Smooth muscle cell of the brain vasculature (primary cell): ENCODE measurements at places on chromosomes 7 and 10.

DNA sequence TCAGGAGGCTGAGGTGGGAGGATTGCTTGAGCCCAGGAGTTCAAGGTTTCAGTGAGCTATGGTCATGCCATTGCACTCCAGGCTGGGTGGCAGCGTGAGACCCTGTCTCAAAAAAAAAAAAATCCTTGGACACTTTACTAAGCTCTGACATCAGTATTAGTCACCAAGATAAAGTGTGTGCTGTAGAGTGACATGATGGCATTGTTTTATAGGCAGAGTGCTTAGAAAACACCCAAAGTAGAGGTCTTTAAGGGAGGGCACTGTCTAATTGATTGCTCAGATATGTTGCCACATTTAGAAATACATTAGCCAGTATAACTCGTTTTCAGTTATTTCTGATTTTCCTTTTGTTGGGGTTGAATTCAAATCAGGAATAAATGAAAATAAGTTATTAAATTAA, 235.9 kb downstream of the REEP3 start:
- DNase-seq = no peak

DNA sequence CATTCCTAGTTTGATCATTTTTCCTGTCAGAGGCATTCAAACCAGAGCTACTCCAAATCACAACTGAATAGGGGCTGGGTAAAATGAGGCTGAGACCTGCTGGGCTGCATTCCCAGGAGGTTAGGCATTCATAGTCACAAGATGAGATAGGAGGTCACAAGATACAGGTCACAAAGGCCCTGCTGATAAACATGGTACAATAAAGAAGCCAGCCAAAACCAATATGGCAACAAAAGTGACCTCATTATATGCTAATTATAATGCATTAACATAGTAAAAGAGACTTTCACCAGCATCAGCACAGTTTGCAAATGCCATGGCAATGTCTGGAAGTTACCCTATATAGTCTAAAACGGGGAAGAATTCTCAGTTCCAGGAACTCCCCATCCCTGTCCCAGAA, 37.3 kb downstream of the TWIST1 start:
- DNase-seq = no peak

- DNase-seq = no peak
These were observed 109.6 kb downstream of the MACC1 start for GRCh38 chr7:20107582-20107981.

DNA sequence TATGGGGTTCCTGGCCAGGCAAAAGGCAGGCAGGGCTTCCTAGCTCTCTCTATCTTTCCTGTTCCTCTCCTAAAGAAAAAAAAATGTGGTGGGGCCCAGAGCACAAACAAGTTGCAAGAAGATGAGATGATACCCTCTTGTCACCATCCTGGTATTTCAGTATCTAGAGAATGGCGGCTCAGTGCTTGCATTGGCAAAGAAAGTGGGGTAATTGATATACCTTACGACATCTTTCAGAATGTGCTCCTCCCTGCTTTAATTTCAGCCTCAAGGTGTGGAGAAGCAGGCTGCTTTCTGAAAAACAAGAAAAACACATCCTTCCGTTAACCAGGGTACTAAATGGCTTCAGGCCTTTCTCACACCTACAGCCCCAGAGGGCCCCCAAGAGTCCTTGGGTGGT, 34.5 kb upstream of the CUX1 start:
- no peak for DNase-seq

DNA sequence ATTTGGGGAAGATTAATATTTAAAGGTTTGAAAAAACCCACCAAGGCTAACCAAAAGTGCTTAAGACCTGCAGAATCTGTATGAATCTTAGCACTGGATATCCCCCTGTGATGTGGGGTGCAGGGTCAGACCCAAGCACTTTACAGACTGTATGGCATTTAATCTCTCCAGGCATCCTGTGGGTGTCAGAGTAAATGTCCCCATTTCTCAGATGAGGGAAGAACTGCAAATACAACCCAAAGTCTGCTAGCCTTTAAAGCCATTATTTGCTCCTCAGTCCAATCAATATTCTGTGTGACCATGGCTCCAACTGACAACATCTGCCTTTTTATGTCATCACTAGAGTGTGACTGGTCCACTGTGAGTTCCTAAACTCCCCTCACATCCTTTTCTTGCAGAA, 10.0 kb upstream of the MBL2 start:
- DNase-seq = no peak

DNA sequence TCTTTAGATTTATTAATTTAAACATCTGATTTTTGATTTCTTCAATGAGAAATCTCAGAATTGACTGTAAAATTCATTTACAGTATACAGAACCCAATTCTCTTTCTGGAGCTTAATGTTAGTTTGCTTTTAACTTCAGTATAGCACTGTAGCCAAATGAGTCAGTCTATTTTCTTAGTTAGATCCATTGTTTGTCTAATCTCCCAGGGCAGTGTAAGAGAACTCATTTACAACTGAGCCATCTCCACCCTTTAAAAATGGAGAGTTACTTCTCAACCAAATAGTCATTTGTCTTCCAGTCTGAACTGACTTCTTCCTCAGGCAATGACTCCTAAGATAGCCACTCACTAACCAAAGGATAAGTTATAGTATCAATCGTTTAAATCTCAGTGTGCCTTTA, 3.0 kb upstream of the WNT2 start:
- DNase-seq = no peak

DNA sequence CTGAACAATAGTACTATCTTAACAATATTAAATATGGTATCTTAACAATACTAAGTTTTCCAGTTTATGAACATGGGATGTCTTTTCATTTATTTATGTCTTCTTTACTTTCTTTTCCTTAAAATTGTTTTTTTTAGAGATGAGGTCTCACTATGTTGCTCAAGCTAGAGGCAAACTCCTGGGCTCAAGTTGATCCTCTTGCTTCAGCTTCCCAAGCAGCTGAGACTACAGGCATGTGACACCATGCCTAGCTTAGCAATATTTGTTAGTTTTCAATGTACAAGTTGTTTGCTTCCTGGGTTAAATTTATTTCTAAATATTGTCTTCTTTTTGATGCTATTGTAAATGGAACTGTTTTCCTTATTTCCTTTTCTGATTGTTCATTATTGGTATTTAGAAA, 16.9 kb downstream of the CDH23 start:
- DNase-seq = no peak

- no peak for DNase-seq
These were observed 293.3 kb upstream of the SHH start for GRCh38 chr7:156105337-156106106.

DNA sequence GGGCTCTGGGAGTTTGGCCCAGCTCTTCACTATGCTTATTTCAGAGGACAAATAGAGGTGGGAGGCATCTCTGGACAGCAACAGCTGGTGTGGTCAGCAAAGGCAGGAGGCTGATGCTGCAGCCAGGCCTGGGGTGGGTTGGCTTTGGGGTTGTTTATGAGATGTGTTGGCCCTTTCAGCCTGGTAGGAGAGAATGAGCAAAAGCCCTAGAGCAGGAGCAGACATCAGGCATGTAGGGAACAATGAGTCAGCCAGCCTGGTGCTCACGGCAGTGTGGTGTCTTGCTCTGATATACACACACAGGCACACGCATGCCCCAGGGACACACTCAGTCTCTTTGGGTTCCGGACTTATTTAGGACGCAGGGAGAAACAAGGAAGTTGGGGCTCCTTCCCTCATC, 157.1 kb downstream of the PRKCQ start:
- DNase-seq = no peak

- no peak for DNase-seq
These were observed 42.8 kb downstream of the AP5Z1 start for GRCh38 chr7:4818000-4818794.

DNA sequence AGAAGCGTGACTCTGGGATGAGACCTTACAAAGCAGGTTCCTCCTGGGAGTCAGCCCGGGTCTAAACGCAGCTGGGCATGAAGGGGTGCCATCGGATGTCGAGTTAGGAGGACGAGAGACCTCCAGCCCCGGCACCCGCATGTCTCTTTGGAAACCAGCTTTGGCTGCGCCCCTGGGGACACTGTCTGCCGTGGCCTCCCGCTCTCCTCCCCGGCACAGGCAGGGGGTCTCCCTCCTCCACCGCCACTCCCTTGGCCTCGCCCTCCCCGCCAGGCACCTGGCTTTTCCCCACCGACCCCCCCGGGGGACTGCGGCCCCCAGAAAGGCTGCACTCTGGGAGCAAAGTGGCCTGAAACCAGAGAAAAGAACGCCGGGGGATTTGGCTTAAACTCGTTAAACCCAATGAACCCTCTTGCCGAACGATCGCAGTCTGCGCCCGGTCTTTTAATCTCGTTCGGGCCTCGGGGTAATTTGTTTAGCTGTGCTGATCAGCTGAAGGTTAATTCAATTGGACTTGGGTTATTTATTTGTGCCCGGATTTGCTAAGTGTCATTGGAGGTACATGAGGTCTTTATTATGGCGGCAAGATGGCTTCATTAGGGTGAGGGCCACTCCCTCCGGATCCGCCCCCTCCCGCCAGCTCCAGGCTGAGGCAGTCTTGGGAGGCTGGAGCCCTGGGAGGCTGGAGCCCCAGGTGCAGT, 16.4 kb upstream of the PSMG3 start:
- no peak for DNase-seq

DNA sequence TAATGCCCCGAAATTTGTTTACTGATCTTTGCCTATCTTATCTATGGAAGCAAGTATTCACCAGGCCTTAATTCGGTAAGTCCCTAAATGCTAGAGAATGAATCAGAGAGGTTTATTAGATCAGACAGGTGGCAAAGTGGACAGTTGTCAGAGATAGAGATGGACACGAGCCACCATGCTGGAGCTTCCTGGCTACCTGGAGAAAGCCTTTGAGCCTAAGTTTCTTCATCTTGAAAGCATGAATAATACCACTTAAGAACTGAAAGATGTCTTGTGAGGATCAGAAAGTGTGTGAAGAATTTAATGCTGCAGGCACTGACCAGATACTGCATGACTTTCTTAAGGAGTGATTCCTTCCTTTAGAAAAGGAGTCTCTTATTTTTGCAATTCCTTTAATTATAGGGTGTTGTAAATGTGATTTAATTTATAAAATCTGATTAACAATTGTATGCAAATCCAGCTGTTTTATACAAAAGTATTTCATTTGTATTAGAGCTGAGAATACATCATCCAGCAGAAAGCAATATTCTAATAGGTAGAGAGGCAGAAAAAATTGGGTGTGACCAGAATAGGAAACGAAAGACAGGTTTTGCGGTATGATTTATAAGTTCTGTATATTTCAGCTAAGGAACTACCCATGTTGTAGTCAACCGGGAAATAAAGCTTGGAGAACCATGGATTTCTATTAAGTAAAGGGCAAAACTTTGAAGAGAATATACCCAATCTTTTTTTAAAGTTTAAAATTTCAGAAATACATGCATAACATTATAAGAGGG, 82.7 kb downstream of the SMURF1 start:
- DNase-seq = no peak

DNA sequence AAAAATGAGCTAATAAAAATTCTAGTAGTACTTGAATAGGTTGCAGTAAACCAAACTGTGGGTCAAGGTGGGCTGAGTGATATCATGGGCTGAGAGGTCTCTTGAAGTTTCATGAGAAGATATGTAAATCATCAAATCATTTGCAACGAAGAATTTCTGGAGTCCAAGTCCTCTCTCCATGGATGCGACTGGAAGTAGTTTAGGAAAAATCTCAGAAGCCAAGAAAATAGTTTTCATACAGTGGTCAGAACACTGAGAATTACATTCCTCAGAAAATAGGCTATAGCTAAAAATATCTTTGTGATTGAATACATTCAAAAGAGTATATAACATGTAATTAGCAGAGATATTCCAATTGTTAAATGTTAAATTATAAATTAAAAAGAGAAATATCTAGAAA, 3.6 kb upstream of the IFIT1 start:
- DNase-seq = no peak

- DNase-seq = no peak
These were observed 136.4 kb downstream of the WNT2 start for GRCh38 chr7:117186218-117187010.

DNA sequence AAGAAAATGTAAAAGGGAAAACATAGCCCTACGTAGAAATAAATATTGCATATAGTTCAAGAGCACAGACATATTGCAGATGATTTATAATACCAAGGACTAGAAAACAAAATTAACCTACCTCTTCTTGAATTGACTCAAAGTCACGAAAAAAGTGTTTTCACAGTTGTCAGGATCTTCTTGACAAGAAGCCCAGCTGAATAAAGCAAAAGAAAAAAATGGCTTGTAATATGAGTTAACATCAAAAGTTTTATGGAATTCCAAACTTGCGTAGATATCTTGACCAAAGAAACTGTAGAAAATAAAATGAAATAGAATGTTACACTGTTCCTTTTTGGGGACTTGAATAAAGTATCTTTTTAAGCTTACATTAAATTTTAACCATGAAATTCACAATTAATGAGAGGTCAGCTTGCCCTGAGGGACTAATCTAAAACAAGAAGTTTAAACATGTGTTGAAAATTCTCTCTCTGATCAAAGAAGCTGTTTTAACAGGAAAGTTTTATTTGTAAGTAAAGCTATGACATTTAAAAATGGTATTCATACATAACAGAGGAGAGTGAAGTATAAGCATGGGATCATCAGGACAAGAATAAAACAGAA, 133.1 kb upstream of the SEMA3C start:
- DNase-seq = no peak

DNA sequence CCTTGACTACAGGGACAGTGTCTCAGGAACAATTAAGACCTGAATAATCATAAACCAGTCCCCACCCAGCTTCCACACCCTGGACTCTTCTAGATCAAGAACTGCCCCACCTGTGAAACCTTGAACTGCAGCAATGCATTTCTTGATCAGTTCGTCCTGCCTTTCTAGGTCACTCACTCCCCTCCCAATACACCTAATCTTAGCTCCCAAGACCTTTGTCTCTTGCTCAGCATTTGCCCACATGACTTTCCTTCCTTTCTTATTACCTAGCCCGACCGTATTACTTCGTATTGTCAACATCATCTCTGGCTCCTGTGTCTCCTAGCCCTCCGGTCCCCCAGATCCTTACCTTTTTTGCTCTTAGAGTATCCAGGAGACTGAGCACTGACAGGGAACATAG, 5.5 kb upstream of the NAMPT start:
- no peak for DNase-seq

GRCh38 chr10:122263971-122264370, 7.1 kb upstream of the BTBD16 start:
- peak; percentile 33 for DNase-seq

DNA sequence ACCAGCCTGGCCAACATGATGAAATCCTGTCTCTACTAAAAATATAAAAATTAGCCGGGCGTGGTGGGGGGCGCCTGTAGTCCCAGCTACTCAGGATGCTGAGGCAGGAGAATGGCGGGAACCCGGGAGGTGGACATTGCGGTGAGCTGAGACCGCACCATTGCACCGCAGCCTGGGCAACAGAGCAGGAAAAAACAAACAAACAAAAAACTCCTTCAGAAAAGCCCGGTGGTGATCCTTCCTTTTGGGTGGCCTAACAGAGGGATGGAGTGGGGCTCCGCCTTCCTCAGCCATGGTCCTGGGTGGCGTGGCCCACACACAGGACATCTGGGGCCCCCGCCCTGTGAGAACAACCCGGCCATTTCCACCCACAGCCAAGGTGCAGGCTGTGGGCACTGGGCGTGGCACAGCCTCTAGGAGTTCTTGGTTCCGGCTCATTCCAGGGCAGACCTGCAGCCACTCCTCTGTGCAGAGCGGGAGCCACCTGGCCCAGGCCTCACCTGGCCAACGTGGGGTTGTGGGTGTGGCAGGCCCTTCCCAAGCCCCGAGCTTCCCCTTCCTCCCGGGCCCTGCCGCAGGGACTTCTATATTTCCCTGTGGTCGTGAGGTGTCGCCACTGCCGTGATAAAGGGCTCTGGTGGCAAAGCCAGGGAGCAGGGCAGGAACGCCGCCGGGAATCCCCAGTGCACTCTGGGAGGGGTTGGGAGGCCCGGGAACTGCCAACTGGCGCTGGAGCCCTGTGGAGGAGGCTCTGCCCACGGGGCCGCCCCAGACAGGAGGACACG, 37.6 kb downstream of the GET4 start:
- no peak for DNase-seq
